ENCODE measurements at places on chromosomes 1 and 21.
A peak's percentile ranks its signal among the peaks of the same experiment; 100 is the strongest.

- no peak for DNase-seq
These were observed 182.7 kb downstream of the LMX1A start for GRCh38 chr1:165173818-165174217.

DNA sequence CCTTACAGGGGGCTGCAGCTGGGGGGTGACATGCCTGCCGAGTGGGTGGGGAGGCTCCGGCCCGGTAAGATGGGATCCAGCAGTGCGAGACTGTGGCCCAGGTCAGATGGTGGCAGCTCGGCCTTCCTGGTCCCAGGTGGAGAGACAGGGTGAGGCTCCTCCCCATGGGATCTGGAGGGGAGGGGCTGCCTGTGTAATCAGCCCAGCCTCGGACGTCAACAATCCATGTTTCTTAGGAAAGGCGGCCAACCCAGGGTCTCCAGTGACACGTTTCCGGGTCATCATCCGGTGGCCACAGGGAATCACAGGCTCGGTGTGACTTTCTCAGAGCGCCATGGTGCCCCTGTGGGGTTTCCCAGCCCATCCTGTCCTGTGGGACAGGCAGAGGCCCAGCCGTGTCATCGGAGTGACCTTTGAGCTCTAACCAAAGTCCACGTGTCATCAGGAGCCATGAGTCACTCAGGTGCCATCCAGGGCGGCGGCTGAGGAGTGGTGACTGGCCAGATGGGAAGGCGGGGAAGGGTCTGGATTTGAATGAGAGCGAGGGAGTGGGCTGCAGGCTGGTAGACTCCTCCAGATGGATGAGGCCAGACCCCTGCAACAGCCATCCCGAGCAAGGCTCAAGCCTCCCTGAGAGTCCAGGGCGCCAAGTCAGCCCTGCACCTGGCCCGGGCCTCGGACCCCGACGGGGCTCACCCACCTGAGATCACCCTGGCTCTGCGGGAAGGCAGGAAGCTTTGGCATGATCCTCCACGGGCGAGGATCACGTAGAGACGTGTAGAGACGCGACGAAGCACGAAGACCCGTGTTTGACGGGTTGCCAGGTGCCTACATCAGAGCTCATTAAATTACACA is 6.6 kb upstream of the HES4 start:
- DNase-seq = no peak

DNA sequence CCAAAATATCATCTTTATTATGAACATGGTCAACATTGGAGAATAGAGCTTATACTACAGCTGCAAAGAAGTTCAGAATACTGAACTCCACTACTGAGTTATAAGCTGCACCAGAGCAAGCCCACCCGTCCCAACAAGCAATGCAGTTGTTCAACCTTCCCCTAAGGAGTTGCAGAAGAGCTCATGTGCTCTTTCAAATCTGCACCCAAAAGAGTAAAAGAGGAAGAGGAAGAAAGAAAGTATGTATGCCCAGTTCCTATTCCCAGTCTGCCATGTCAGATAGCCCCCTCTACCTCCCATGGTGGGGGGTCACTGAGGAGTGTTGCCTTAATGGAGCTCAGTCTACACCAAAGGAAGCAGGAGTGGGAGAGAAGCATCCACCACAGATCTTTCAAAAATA is 6.9 kb downstream of the C1orf162 start:
- no peak for DNase-seq

DNA sequence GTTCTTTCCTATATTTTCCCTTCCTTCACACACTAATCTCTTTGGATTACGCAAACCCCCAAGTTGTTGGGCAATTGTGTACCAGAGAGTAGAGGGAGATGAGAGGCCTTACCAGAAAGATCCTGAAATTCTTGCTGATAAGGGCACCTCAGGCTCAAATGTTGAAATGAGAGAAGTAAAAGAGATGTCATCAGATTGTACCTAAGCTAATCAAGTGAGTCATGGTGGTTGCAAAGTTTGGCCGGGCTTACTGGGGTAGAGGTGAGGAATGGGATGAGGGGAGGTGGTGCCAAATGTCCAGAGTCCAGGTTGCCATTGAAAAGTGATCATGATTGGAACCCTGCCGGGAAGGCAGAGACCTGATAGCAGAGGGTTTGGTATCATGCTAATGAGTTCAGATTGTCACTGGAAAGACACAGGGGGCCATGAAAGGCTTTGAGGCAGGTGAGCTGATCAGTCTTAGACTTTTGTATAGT is 43.1 kb downstream of the OPTC start:
- no peak for DNase-seq

GRCh38 chr1:226489718-226490425 is 58.7 kb upstream of the STUM start:
- no peak for DNase-seq

GRCh38 chr1:51070640-51071039 is 31.4 kb upstream of the C1orf185 start:
- no peak for DNase-seq

DNA sequence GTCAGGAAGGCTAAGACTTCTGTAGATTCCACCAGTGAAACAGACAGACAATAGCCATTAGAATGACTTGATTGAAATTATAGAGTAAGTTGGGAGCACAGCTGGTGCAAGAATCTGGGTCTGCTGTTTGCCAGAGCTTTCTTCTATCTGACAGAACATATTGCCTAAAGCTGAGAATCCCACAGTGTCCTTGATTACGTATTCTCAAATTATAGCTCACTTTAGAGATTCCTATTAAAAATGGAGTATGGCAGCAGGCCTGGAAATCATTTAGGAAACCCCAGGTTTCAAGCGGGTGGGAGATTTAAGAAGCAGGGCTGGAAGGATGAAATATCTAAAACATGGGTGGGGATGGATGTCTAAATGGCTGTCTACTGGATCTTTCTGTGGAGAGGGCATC is 639.7 kb upstream of the CXADR start:
- no peak for DNase-seq

GRCh38 chr21:45130324-45130774 is 56.0 kb downstream of the ADARB1 start:
- no peak for DNase-seq

DNA sequence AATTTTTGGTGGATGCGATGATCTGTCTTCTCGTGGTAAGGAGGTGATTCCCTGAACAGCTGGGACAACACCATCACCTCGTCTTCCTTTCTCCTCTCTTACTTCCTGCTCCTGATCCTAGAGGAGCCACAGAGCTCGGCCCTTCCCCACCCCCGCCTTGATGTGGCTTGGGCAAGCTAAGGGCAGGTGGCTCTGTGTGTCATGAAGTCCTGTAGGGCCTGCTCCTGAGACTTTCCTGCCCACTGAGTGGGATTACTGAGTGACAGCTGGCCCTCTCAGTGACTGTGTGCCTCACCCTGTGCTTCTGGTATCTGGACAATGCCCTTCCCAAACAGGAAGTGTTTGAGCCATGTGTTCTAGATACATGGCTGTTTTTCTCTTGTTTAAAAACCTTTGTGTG is 153.0 kb downstream of the KCNJ6 start:
- no peak for DNase-seq

DNA sequence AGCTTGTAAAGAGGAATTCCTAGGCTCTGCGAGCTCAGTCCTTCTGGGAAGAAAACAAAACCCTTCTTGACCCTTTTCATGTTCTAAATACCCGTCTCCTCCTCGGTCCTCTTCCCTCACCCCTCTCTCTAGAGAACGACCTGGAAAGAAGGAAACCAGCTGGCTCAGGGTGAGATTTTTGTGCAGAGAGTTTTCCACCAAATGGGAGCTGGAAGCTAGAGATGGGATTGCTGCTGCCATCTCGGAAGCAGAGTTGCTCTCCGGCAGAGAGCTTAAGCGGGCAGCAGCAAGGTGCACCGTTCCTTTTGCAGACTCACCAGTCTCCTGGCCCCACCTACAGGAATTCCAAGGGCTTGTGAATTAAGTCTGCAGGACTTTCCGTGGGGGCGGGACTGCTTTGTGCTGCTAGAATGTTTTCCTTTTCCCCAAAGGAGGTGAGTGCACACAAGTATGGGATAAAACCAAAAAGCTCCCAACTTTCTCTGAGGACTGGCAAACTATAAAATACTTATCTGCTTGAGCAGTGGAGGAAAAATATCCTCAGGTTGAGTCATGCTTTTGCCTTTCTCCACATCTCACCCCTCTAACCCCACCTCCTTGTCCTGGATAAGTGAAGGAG is 29.1 kb upstream of the KIAA0040 start:
- no peak for DNase-seq

- no peak for DNase-seq
These were observed 19.4 kb downstream of the NTPCR start for GRCh38 chr1:232969799-232970198.

GRCh38 chr21:44695641-44696040 is 1.3 kb upstream of the KRTAP10-12 start:
- no peak for DNase-seq

DNA sequence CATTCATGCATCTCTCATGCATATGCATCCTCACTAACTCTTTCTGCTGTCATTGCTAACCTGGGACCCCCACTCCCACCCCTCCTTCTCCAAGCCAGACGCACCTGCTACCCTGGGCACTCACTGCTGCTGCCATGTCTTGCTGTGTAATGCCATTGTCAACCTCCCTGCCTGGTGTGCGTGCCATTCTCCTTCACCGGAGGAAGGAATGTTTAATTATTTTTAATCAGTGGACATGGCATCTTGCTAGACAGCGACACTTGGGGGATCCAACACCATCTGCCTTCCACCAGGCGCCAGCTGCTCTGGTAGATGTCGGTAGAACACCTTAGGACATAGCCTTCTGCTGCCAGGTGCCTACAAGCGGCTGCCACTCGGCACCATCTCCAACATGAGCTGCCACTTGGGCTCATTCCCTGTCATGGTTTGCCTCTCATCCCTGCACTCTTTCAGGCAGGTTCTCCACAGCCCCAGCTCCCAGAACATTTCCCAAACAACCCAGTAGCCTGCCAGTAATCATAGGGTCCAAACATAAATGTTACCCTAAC is 306.9 kb downstream of the TTLL7 start:
- no peak for DNase-seq

DNA sequence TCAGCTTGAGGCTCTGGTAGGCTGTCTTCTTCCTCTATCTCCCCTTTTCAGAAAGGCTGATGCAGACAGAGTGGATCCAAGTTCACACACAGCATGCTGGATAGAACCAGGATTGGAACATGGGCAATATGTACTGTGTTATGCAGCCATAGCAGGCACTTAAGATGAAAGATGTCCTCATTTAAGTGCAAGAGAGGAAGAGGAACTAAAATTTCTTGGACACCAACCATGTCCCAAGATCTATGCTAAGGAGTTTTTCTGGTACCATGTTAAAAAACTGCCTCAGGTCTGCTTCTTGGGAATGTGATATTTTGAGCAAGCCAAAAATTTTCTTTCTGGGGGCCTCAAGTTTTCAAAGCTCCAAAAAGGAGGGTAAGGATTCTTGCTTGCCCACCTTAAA is 1.2 kb downstream of the SDHB start:
- DNase-seq = no peak

- DNase-seq = no peak
These were observed 314.1 kb downstream of the DISC1 start for GRCh38 chr1:231940701-231941100.

GRCh38 chr1:2921970-2922686 is 99.1 kb upstream of the ACTRT2 start:
- DNase-seq = no peak

- DNase-seq = no peak
These were observed 78.3 kb downstream of the NCAM2 start for GRCh38 chr21:21076491-21076890.

GRCh38 chr1:200139661-200140250 is 112.2 kb downstream of the NR5A2 start:
- DNase-seq = peak; percentile 15

DNA sequence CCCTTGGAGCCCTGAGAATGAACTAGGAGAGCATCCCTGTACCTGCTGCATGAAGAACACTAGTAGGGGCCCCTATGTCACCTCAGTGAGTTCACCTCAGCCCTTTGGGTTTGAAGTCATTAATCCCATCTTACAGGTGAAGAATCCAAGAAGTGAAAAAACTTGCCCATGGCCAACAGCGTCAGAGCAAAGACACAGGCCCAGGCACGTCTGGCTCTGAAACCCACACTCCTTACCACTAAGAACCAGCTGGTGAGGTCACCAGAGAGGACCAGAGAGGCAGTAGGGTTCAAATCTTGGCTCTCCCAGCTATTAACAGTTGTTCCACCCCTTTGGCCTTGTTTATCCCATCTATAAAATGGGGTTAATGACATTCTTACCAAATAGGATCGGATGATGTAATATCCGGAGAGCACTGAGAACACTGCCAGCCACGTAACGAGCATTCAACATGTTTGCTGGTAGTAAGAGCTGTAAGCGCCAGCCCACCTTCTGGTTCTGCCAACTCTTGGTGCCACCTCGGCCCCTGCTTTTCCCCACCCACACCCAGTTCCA is 8.8 kb downstream of the MATN1 start:
- DNase-seq = no peak

DNA sequence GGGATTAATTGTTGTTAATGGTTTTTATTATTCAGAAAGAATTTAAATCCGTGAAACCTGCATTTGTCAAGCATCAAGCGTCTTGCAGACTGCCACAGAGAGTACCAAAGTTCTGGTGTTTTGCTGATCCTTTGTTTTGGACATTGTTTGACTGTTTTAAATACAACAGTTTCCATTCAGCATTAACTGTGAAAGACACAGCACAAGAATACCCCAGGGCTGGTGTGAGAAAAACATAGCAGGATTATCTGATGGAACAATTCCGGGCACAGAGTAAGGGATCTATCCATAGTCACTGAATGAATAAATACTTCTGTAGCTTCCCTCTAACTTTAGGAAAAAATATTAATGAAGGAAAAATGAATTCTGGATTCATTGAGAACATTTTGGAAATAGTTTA is 202.3 kb downstream of the LTN1 start:
- no peak for DNase-seq

- DNase-seq = no peak
These were observed 19.1 kb downstream of the OLFML3 start for GRCh38 chr1:113998361-113998760.

GRCh38 chr1:26785611-26786436 is 1.9 kb upstream of the PIGV start:
- no peak for DNase-seq

GRCh38 chr1:208254376-208254775 is 10.2 kb upstream of the PLXNA2 start:
- DNase-seq = no peak

- no peak for DNase-seq
These were observed 151.1 kb downstream of the ZNF281 start for GRCh38 chr1:200258447-200259375.

DNA sequence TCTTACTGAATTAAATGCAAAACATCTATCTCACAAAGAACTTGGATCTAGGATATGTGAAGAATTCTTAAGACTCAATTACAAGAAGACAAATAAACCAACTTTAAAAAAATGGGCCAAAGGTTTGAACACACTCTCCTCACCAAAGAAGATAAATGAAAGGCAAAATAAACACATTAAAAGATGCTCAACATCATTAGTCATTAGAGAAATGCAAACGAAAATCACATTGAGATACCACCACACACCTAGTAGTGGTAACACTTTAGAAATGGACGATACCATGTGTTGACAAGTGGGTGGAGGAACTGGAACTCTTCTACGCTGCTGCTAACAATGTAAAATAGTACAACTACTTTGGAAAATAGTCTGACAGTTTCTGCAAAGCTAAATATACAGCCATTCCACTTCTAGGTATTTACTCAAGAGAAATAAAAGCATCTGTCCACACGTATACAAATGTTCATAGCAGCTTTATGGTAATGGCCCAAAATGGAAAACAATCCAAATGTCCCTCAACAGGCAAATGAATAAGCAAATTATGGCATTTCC is 194.3 kb downstream of the RHOU start:
- no peak for DNase-seq
